CD4-positive, alpha-beta memory T cell (primary cell): ENCODE measurements at places on chromosomes 7 and 10. TPM values are rescaled to one million over a fixed set of nuclear protein-coding genes. Genes with fewer than 3 reads are reported as not detected.

- DNase-seq, result no peak
These were observed 95.7 kb upstream of the EEPD1 start for GRCh38 chr7:36057323-36057722.

DNA sequence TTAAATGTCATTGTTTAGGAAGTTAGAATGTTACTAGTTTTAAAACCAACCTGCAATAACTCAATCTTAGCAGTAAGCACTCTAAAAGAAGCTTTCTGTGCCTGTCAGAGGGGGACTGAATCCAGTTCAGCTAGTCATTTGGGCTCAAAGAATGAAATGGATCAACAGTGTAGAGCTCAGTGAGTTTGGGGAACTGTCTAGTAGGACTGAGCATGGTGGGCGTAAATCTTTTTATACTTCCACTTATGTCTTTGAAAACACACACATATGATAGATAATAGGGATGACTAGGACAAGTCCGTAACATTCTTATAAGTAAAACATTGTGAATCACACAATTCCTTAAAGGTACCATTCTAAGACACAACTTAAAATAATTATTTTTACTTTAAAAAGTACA is 11.5 kb downstream of the GSAP start:
- no peak for DNase-seq

GRCh38 chr10:127012769-127013152 is 107.5 kb downstream of the DOCK1 start:
- DNase-seq, result no peak

DNA sequence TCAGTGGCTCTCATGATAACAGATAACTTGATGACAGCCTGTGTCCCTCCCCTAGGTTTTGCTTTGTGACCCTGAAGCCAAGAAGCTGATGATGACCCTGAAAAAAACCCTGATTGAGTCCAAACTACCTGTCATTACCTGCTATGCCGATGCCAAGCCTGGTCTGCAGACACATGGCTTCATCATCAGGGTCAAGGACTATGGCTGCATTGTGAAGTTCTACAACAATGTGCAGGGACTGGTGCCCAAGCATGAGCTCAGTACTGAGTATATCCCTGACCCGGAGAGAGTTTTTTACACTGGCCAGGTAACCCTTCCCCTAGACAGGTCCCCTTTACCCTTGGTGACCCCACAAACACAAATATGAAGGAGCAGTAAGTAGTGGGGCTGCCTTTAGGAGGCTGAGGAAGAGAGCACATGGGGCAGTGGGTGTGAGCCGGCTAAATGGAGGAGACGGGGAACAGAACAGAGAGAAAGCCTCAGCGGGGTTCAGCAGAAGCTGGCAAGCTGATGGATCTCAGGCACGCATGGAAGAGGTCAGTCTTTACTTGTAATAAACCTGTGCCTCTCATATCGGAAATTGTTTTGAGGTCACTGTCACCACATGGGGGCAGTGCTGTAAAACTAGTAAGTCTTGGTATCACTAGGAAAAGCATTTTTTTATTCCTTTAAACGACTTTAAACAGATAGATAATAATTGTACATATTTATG is 20.2 kb downstream of the PDCD11 start:
- peak; percentile 60 for DNase-seq

Gene ZNF117
- 0.78 TPM for polyA plus RNA-seq

Gene CNTNAP2
- 0.50 TPM for polyA plus RNA-seq

Gene CLEC2L
- not detected for polyA plus RNA-seq

Gene CRHR2
- polyA plus RNA-seq, result not detected

Gene PCGF5
- 84.2 TPM for polyA plus RNA-seq

Gene CCDC186
- polyA plus RNA-seq, result 23.8 TPM

Gene TMEM176B
- polyA plus RNA-seq, result not detected

GRCh38 chr10:93461807-93462178 is 20.3 kb downstream of the MYOF start:
- no peak for DNase-seq

Gene FAM180A
- not detected for polyA plus RNA-seq

Gene CASTOR2
- polyA plus RNA-seq, result 0.55 TPM

GRCh38 chr7:15839416-15840100 is 153.1 kb upstream of the MEOX2 start:
- no peak for DNase-seq

Gene ELMO1
- 45.1 TPM for polyA plus RNA-seq

GRCh38 chr7:105444342-105444987 is 55.7 kb upstream of the SRPK2 start:
- no peak for DNase-seq

DNA sequence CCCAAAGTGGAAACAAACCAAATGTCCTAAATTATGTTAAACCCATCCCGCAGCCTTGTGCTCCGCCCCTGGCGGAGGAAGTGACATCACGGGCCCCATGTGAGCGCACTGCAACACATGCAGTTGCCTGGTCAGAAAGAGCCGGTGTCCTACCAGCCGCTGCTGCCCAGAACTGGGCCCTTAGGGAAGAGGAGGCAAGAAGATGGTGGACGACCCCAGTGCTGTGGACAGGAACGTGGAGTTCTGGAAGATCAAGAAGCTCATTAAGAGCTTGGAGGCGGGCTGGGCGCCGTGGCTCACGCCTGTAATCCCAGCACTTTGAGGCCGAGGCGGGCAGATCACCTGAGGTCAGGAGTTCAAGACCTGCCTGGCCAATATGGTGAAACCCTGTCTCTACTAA is 18.0 kb downstream of the RHEB start:
- DNase-seq, result no peak

Gene BHLHA15
- not detected for polyA plus RNA-seq
